ENCODE measurements at places on chromosomes 4 and X.

- no peak for DNase-seq
Measured at GRCh38 chr4:109462297-109462696, 28.7 kb downstream of the SEC24B start.

DNA sequence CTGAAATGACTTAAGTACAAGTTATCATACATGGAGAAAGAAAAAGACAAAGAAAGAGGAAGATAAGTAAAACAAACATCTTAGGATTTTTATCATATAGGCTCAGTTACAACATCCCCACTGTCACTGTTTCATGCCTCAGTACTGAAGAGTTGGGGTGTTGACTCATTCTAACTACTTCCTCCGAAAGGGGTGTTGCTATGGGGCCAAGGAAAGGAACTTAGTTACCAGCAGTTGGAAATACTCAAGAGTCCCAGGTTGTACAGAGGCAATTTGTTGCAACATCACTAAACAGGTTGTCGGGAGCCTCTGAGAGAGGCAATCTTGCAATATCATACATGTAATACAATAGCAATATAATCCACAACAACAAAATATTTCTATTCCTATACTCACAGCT, 1264.7 kb downstream of the PCDH7 start:
- no peak for DNase-seq

- DNase-seq, result no peak
Measured at GRCh38 chrX:56107320-56107719, 124.8 kb upstream of the KLF8 start.

GRCh38 chrX:6783912-6784311, 249.0 kb upstream of the VCX3A start:
- no peak for DNase-seq

- DNase-seq, result no peak
Measured at GRCh38 chr4:124873361-124874171, 161.0 kb upstream of the ANKRD50 start.

- no peak for DNase-seq
Measured at GRCh38 chr4:188822698-188823097, 683.5 kb downstream of the TRIML1 start.

GRCh38 chr4:189779281-189779980, 161.2 kb upstream of the FRG1 start:
- no peak for DNase-seq

DNA sequence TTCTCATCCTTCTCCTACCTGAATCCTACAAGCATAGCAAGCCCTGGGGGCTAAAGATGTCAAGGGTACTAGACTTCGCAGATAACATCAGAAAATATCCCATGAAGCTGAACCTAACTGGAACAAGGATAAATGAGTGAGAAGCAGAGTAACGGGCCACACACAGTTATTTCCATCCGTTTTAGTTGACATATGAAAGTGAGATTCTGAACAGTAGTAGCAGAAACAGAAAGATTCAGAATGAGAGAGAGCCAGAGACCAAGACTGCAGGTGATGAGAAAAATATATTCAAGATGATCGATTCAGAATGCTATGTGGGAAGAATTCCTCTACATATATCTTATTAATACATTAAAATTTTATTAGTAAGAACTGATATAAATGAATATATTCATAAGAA, 165.1 kb downstream of the TSPAN5 start:
- DNase-seq, result no peak

DNA sequence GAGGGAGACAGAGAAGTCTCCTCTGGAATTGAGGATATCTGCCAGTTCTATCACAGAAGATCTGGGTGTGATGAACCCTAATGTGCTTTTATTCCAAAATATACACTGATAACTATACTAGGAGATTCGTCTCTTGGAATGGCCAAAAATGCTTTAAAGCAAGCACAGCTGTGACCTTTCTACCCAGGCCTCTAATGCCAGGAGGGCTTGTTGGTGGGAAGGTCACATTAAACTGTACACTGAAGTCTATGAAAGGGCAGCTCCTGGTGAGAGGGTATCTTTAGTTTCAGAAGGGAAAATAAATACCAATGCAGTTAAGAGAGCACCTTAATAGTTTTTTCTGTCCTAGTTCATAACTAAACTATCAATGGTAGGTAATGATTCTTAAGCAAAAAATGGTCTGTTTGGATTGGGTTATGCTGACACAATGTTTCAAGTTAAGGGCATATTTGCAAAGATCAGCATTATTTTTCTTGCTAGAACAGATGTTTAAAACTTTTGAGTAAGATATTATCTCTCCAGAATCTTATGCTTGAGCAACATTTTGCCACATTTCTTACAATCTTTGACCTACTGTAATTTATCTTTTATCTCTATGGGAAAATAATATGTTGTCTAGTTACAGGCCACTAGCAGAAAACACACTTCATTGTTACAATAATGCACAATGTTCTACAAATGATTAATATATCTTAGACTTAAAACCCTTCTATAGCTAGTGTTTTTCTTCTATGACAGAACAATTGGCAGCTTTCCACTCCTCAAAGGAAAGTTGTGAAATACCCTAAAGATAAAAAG, 59.6 kb downstream of the SEC24D start:
- DNase-seq, result peak; percentile 70

DNA sequence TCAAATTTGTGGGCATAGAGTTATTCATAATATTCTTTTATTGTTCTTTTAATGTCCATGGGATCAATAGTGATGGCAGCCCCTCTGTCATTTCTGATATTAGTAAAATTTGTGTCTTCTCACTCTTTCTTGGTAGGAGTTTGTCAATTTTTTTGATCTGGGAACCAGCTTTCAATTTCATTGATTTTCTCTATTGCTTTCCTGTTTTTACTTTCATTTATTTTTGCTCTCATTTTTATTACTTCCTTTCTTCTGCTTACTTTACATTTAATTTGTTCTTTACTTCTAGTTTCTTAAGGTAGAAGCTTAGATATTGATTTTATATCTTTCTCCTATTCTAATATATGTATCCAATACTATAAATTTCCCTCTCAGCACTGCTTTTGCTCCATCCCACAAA, 40.7 kb downstream of the AWAT2 start:
- no peak for DNase-seq

GRCh38 chr4:82436780-82437179, 6.4 kb downstream of the ENOPH1 start:
- DNase-seq, result no peak

DNA sequence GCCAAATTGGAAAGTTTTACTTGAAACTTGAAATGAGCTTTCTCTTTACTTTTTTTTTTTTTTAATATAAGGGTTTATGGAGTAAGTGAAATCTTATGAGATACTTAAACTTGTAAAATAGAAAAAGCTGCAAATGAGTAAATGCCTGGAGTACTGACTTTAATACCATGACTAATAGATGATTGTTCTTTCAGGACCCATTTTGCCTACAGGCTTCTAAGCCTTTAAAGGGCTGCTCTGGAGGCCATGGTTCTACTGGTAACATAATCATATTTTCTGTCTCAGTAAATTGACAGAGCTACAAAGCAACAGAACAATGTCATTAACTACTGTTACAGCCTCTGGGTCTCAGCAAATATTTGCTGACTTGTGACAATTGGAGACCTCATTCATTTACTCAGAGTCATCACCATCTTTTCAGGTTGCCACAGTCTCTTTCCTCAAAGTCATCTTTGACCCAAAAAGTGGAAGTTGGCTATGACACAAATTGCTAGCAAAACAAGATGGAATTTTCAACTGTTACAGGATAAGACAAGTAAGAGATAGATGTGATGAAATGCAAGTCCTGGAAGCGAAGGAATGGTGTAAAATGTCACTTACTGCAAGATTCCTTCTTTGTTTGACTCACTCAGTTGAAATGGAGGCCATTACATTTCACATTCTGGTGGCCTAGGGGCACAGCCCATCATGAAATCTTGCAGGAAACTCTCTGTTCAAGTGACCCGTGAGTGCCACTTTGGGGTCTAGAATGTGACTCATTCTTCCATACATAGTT, 132.7 kb downstream of the BTC start:
- peak; percentile 35 for DNase-seq

Data from IMR-90 (cell line).